ENCODE measurements at places on chromosomes 6 and 20.

GRCh38 chr6:157668713-157669112 lies 154.3 kb upstream of the SNX9 start:
- DNase-seq: no peak

- no peak for DNase-seq
Observed at GRCh38 chr20:44040202-44040915, 125.7 kb downstream of the TOX2 start.

- no peak for DNase-seq
Observed at GRCh38 chr6:4136354-4136831, 1.0 kb upstream of the ECI2 start.

DNA sequence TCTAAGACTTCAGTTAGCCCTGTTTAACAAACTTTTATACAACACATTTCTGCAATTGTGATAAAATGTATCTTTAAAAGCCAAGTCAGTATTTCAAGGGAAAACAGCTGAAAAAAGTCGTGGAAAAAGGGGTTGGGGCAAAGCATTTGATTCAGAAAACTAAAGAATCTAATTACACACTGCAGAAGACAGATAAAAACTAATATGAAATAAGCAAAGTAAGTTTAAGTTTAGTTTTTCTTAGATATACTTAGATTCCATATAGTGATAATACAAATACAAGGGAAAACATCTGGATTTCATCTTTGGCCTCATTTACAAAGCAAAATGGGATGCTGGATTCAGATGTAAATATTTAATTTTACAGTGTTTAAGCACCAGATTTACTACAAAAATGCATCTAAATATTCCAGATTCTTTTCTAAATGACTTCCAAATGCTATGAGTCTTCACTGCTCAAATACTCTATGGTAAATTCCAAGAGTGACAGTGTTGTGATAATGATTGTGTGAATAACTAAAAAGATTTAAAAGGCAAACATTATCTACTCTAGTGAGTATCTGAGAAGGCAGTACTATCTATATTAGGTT lies 1.5 kb upstream of the ADNP start:
- no peak for DNase-seq

- no peak for DNase-seq
Observed at GRCh38 chr20:58571693-58572427, 56.7 kb upstream of the APCDD1L start.

- DNase-seq: no peak
Observed at GRCh38 chr6:15312500-15312899, 66.6 kb downstream of the JARID2 start.

GRCh38 chr20:1299522-1299921 lies 29.4 kb downstream of the SDCBP2 start:
- no peak for DNase-seq

DNA sequence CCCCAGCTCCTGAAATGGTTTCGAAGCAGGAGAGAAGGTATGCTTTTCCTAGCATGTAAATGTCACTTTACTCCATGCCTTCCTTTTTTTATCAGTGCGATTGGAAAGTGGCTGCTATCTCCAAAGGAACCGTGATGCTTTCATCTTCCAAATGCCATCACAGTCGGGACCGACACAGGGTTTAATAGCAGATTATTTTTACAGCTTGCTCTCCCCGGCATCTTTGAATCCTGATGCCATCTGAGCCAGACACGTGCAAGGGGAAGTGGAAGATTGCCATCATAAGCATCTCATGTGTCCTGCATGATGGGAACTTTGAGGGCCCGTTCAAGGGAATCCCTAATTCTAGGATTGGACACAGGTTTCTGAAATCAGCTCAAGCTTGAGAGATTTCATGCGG lies 253.4 kb upstream of the KCNG1 start:
- DNase-seq: no peak

DNA sequence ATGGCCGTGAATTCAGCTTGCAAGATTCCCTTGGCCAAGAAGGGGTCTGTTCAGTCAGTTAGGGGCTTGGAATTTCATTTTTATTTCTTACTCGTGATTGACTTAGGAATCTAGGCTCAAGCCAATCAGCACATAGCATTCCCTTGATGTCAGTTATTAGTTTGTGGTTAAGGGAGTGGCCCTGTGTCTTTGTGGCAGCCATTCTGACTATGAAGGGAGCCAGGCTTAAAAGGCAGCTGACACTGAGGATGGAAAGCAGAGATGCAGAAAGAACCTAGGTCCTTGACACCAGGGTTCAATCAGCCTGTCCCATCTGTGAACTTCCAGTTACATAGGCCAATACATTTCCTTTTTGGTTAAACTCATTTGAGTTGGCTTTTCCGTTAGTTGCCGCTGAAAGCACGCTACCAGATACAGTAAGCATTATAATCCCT lies 48.1 kb downstream of the MCUR1 start:
- DNase-seq: no peak

- no peak for DNase-seq
Observed at GRCh38 chr6:23003671-23004467, 434.5 kb downstream of the HDGFL1 start.

Measured in globus pallidus (tissue), 1 donor.